Effector memory CD8-positive, alpha-beta T cell (primary cell): ENCODE measurements at places on chromosomes 7 and 10.

- DNase-seq: no peak
Observed at GRCh38 chr10:29666201-29666600, 31.4 kb upstream of the SVIL start.

GRCh38 chr10:73900064-73900463 lies 10.9 kb upstream of the PLAU start:
- DNase-seq: no peak

DNA sequence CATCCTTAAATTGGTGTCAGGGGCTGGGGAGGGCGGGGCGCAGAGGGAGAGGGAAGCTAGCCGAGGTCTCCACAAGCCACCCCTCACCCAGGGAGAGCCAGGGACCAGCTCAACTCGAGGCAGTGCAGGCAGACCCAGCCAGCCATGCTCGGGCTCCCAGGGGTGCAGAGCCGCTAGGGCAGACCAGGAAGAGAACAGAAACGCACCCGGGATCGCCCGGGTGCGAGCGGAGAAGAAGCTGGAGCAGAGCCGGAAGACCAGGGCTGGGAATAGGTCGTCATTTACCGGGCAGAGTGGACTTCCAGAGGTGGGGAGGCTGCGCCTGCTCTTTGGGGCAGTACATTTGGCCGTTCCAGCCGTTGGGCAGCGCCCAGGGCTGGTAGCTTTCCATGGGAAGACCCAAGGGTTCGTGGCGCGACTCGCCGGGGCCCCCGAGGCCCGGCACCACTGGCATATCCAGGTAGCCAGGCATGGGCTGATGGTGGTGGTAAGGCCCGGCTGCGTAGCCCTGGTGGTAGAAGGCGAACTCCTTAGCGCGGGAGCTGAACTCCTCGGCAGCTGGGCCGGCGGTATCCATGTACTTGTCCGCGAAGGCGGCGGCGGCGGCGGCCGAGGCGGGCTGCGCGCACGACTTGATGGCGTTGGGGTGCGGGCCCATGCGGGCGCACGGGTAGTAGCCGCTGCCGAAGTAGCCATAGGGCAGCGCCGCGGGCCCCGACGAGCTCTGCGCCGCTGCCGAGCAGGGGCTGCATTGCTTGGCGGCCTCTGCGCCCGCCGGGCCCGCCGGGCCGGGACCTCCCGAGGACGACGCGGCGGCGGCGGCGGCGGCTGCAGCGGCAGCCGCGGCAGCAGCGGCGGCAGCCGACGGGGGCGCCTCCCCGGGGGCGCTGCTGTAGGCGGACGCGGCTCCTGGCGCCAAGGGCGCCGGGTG lies 755 bp downstream of the HOXA13 start:
- DNase-seq: no peak

- no peak for DNase-seq
Observed at GRCh38 chr7:15461576-15461975, 100.2 kb downstream of the AGMO start.

DNA sequence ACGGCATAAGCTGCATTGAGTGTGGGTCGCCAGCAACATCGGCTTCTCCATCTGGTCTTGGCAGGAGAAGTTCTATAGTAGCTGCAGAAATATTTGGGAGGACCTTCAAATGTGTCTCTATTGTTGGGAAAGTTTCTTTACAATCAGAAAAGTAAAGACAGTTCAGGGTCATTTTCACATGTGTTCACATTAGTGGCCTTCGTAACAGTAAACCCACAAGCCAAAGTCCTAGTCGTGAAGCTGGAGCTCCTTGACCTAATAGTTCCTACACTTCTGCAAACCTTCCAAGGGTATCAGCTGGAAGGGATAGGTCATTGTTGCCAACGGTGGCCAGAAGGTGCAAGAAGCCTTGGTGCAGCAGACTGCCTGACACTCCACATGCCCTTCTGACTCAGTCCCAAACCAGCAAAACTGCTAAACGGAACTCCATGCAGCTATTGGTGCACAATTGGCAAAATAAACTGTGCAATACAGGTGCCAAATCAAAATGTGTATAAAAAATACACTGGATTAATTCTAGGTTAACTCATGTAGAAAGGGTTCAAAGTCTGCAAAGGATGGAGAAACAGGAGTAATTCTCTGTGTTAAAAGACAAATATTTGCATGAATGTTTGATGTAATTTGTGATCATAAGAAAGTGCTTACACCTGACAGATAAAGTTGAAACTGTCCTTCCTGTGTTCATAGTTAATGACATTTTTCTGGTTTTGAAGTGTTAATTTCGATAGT lies 102.8 kb upstream of the EGFR start:
- DNase-seq: no peak

- no peak for DNase-seq
Observed at GRCh38 chr7:24052572-24053260, 231.3 kb upstream of the NPY start.
